Hippocampal formation (tissue), 2 donors: ENCODE measurements at places on chromosomes 4 and X.

- no peak for DNase-seq
Observed at GRCh38 chrX:74500067-74500466, 78.8 kb downstream of the SLC16A2 start.

- DNase-seq = no peak
Observed at GRCh38 chr4:3401436-3402171, 40.2 kb upstream of the HGFAC start.

DNA sequence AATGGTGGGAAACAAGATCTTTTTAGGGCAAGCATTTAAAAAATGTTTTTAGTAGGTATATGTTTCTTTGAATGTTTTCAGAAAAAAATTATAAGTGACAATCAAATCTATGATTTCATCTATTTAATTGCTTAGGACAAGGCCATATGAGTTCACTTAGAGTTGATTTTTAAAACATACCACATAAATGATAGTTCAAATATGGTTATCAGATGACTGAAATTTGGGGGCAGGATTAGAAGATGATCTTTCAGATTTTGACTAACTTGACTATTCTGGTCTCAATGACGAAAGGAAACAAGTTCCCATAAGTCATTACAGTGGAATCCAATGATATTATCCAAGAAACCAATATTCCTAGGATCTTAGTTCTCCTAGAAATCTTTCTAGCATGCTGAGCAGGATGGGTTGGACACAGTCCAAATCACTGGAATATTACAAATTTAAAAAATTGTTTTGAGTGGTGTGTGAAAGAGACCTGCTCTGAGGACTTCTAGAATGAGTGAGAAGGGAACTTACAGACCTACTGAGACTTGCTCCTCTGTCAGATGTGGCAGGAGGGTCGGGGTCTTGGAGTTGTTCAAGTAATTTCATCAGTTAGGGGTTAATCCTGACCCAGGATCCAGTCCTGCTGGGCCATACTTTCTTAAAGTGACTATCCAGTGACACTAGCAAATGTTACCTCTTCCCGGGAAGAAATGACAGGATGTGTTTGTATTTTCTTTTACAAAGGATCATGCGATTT, 20.0 kb downstream of the RHOH start:
- no peak for DNase-seq

- DNase-seq = no peak
Observed at GRCh38 chr4:10783351-10783750, 98.8 kb upstream of the CLNK start.

DNA sequence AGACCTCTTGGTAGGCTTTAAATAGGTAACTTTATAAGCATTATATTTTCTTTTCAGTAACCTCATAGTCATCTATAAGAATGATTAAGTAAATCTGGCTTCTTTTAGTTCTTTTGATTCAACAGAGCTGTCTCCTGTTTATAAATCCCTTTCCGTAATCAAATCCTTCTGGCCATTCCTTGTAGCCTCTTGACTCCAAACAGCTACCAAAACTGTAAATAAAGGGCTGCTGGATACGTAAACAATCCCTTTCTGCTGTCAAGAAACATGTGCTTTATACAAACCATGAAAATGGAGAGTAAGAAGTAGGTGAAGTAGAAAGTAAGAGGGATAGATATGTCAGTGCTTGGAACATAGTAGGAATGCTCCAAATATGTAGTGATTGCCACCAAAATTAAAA, 183.2 kb upstream of the CASK start:
- no peak for DNase-seq

DNA sequence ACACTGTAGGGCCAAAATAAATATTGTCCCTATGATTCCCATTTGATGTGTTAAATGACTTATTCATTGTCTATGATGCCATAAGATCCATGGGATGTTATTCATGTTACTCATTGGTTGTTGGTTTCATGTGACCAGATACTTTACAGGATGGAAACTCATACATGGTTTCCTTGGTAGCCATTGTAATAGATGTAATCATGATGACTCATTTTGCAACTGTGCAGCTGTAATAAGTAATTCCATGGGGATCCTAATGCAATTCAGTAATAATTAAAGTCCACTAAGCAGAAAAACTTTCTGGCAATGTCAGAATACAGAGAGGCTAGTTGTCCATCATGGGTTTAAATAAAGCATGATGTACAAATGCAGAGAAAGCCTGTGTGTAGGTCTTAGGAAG, 389.7 kb upstream of the NR3C2 start:
- DNase-seq = no peak

DNA sequence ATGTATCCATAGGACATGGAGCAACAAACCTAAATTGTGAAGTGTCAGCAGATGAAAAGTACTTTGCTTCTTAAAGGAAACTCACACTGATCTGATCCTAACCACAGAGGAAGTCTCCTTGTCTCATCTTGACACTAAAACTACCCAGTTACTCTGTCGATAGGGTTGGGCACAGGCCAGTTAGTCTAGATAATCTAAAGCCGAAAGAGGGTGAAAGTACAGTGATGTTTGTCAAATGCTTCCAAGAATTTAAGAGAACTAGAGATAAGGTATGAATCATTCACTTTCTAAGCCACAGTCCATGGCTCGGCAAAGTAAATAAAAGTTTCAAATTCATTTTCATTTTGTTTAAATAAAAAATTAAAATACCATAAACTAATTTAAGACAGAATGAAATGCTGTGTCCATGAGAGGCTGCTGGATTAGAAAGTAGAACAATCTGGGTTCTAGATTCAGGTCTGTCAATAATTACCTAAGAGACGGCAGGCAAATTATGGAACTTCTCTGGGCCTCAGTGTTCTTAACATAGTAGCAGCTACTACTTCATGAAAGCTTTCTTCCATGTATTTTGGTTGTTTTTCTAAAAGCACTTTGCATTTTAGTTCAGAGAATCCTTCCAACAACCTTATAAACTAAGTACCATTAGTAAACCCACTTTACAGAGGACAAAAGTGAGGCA, 176.7 kb downstream of the LDB2 start:
- no peak for DNase-seq

GRCh38 chrX:69318651-69319340, 153.5 kb upstream of the PJA1 start:
- no peak for DNase-seq

DNA sequence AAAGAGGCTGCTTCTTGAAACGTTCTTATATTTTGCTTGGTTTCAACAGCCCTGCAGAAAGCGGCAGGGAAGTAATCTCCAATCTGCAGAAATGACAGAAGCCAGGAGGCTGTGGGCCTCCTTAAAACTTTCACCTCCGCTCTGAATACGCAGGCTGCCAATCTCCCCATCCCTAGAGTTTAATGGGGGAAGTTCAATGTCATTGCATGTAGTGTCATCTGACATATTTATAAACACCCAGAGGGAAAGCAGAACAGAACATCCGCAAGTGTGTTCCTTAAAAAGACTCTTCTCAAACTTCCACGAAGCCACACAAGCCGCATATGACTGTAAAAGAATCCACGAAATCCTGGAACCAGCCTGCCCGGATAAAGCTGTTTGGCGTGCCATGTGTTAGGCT, 148.8 kb upstream of the TBL1X start:
- no peak for DNase-seq

DNA sequence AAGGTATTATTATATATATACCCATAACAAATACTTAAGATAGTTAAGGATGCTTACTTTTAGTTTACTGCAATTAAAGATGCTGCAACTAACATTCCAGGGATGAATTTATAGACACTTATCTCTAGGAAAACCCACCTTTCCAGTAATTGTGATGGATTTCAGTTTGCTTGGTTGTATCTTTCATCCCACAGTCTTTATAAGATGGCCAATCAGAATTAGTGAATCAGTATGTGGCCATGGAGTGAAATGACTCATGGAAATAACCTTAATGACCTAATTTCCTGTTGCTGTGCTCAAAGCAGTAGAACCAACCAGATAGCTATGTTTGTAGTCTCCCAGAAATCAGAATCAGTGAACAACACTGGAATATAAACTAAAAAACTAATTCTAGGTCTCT, 26.4 kb downstream of the MOSPD2 start:
- DNase-seq = no peak

GRCh38 chr4:60019180-60019579, 1180.9 kb upstream of the ADGRL3 start:
- DNase-seq = no peak

DNA sequence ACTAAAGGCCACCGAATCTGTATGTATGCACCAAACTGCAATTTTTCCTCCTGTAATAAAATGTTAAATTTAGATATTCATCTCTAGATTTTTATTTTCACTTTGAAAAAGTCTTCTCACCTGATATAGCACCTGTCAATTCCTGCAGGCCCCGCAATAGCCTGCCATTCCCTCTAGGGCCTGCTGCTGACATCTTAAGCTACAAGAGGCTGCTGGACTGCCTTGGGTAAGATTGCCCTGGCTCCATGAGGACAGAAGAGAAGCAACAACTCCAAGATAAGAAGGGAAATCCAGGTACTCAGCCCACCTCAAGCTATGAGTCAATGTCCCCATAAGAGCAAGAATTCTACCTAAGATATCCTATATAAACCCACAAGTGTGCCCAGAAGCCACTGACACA, 230.2 kb upstream of the AGTR2 start:
- DNase-seq = no peak

DNA sequence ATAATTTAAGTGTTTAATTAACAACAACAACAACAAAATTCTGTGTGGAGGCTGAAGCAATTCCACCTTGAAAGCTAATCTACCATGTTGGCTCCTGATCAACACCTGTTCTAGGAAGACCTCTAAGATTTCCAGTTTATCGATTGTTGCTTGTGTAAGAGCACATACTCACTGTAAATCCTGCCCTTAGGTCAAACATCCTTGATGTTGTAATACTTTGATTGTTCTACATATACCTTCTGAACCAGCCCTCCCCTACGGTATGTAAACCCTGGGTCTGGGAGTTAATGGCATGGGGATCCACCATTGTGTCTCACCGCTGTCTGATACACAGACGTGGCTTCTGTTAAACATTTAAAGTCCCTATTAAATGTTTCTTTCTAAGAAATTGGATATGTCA, 73.2 kb downstream of the RASL11B start:
- no peak for DNase-seq

DNA sequence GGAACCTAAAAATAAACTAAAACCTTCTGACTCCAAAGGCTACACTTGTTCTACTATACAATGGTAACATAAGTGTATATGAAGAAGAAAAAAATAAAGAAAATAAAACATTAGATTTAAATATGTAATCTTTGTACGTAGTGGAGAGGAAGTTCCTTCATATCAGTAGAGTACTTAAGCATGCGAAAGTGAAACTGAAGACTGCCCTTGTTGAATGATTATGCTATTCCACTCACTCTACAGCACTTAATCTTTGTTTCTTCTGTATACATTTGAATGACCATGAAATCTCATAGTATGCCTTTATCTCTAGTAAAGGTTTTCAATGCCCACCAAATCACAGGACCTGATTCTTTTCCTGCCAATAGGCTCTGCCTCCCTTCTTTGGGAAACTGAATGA, 78.9 kb downstream of the NDST3 start:
- no peak for DNase-seq

DNA sequence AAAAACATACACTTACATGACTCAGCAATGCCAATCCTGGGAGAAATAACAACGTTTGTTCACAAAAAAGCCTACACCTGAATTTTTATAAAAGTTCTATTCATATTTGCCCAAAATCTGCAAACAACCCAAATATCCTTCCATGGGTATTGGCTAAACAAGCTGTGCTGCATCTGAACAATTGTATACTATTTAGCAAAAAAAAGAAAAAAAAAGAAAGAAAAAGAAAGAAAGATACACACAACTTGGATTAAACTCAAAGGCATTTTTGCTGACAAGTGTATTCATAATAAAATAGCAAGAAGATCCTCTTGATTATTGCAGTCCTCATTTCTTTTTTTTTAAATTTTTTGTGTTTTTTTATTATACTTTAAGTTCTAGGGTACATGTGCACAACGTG, 24.5 kb upstream of the MAGEA3 start:
- no peak for DNase-seq

DNA sequence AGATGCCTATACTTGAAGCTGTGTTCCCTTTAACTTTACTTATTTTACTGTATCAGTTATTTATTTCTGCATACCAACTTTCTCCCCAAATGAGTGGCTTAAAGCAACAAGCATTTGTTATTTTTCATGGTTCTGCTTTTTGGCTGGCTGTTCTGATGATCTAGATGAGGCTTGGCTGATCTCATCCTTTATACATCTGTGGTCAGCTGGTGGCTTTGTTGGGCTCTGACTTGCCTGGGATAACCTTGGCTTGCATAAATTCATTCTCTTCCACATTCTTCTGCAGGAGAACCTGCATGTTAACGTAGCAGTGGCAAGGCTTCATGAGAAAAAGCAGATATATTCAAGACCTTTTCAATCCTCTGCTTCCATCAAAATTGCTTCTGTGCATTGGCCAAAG, 1317.6 kb downstream of the ADGRL3 start:
- DNase-seq = no peak

GRCh38 chrX:115588179-115588578, 27.2 kb downstream of the PLS3 start:
- DNase-seq = no peak

- DNase-seq = no peak
Observed at GRCh38 chrX:38233891-38234667, 13.4 kb upstream of the SRPX start.

DNA sequence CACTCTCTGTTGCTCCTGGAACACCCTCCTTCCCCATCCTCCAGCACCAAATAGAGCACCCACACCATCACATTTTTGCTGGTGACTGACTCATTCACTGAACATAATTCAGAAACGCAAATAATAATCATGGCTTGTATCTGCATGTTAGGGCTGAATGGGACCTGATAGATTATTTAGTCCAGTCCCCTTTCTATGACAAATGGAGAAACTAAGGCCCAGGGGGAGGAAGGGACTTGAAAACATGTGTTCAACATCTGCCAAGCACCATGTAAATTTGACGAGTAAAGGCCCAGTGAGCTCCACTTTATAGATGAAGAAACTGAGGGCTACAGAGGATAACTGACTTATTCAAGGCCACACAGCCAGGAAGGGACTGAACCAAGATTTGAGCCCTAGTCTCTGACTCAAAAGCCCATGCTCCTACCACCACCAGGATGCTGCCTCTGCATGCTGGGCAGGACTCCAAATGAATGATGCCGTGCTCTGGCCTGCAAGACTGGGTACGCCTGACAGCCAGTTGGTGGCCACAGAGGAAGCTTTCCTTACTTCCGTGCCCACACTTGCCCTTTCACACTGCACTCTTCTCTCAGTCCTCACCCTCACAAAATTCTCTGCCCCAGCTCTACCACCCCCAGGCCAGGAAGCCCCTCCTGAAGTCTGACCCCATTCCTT, 133.3 kb upstream of the PJA1 start:
- DNase-seq = no peak

DNA sequence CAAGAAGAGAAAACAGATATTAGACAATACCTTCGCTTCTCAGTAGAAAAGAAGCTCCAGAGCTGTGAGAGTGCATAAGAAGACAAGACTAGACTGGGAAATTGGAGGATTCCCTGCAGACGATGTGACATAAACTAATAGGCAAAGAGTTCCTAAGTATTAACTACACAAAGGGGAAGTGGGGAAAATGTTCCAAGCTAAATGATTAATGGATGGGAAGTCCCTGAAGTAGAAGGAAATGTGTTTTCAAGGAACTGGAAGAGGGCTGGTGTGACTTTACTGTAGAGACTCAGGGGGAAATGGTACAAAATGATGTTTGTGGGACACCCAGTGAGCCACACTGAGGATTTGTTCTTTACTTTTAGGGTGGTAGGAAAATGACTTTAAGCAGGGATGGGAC, 69.7 kb upstream of the DCLK2 start:
- DNase-seq = no peak

- DNase-seq = no peak
Observed at GRCh38 chrX:150202641-150203247, 160.4 kb upstream of the MAMLD1 start.

- no peak for DNase-seq
Observed at GRCh38 chr4:71607109-71607508, 176.8 kb downstream of the GC start.
